ENCODE measurements at places on chromosomes 3 and 15. TPM values are rescaled to one million over a fixed set of nuclear protein-coding genes. Genes with fewer than 3 reads are reported as not detected.

The VIPR1 gene
- 0.88 TPM for total RNA-seq

The FAM107A gene
- total RNA-seq, result 68.5 TPM

The GOLGA6A gene
- not detected for total RNA-seq

The PLCH1 gene
- total RNA-seq, result 0.61 TPM

The EPHA6 gene
- total RNA-seq, result 0.86 TPM

The FILIP1L gene
- total RNA-seq, result 134 TPM

The MYZAP gene
- total RNA-seq, result 970 TPM

The AMOTL2 gene
- total RNA-seq, result 61.3 TPM

The GRAMD2A gene
- not detected for total RNA-seq

The SCN5A gene
- total RNA-seq, result 240 TPM

The NOX5 gene
- 0.24 TPM for total RNA-seq

The SERINC4 gene
- total RNA-seq, result 0.25 TPM
